ENCODE measurements at places on chromosomes 5 and 9.

GRCh38 chr9:31103836-31104235 is 1280.6 kb upstream of the ACO1 start:
- peak; percentile 38 for DNase-seq

GRCh38 chr5:171797543-171797942 is 11.9 kb downstream of the SMIM23 start:
- no peak for DNase-seq

DNA sequence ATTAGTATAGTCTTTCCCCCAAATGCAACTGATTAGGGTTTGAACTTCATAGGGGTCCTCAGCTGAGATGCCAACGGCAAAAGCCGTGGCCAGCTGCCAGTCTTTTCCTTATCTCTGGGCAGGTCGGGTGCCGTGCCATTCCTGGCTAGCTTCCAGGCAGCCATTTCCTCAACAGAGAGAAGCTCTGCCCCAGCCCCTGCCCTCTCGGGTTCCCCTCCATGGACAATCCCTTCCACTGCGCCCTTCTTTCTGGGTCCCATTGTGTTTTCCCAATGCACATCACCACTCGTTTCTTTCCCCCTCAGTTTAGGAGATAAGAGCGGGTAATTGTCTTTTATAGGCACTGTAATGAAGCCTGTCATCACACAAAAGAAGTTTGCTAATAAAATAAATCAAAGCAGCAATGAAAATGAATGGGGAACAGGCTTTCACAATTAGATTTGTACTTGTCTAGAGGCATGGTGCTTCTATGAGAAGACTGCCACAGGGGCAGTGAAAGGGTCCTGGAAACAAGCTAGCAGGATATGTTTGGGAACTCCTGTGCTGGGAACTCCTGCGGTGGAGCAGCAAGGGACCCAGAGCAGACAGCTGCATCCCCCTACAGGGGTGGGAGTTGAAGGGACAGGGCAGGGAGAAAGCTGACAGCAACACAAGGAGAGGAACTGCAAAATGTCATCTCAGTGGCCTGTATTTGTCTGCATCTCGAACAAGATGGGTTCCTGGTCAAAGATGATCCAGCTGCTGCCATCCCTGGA is 48.0 kb upstream of the SAP30L start:
- DNase-seq, result no peak

DNA sequence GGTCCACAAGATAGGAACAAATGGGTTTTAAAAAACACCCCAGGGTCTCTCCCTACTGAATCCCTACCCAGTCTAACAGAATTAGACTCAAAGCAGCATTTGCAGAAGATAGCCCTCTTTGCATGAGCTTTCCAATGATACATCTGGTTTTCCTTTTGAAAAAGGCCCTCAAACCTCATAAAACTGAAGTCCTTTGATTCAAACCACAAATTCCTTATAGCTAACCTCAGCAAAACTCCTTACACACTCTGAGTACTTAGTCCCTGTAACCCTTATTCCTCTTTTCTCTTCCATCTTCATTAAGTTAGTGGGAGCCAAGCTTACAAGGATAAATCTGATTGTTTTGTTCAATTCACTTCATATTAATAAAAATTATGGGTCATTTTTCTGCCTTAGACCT is 90.5 kb upstream of the TNC start:
- DNase-seq, result no peak

DNA sequence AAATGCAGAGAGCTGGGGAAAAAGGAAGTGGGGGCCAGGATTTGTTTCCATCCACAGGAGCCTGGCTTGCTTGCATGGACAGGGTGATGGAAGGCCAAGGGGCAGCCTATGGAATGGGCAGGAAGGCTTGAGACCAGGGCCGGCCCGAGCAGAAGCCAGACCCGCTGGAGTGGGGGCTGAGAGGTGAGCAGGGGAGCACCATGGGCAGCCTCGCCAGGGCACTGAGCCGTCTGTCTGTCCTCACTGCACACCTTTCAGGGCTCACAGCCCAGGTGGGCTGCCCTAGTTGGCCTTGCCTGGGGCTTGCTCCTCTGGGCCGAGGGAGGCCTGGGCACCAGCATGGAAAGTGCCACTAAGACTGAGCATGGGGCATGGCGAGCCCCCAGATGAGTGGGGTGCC is 58.6 kb upstream of the CNOT6 start:
- DNase-seq, result no peak

DNA sequence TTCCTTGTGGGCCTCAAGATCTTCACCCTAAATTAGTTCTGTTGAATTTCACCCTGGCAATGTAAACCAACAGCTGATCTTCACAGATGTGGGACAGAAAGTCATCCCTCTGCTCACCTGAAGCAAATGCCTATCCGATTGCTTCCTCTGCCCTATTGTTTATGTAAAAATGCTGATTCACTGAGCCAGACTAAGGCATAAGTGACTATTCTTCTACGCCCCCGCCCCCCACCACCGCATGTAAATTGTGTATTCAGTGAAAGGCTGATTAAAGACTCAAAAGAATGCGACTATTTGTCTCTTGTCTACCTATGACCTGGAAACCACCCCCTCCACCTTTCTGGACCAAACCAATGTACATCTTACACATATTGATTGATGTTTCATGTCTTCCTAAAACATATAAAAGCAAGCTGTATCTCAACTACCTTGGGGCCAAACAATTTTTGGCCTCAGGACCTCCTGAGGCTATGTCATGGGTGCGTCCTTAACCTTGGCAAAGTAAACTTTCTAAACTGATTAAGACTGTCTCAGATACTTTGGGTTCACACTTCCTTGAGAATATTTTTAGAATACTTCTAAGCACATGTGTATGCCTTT is 129.7 kb upstream of the BOD1 start:
- peak; percentile 51 for DNase-seq
